ENCODE measurements at places on chromosomes 11 and 22.
A peak's percentile ranks its signal among the peaks of the same experiment; 100 is the strongest.

DNA sequence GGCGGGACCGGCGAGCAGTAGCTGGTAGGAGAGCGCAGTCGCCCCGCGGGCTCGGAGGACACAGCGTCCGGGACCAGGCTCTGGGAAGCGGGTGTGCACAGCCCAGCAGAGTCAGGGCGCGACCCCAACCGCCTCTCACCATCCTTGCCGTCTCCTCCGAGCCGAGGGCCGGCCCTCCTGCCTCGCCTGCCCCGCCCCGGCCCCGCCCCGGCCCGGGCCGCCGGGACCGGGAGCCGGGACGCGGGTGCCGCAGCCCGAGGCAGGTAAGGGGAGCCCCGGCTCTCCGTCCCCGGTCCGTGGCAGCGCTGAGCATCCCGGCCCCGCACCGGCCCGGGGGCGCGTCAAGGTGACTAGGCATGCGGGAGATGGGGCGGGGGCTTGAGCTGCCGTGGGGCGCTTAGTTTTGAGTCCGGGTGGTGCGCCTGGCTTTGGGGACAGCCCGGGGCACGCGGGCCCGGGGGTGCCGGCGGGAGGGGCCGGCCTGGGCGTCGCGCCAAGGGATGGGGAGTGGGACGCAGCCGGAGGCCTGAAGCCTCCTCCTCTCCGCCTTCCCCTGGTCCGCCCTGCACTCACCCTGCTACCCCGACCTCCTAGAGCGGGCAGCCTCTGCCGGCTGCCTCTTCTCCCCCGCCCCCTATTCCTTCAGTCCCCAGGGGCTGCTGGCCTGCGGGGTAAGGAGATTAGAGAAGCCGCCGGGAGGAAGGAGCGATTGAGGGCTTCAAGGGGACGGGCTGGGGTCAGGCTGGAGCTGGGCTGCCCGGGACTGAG lies at the start of gene ABCG4:
ABCG4 (plus strand) TSS at position 35 of the 768 bp plus-strand sequence. CDS start 914 bp downstream, outside the sequence.
- DNase-seq = peak; percentile 12

GRCh38 chr11:33654594-33654993 lies 46.0 kb downstream of the C11orf91 start:
- no peak for DNase-seq

- no peak for DNase-seq
Observed at GRCh38 chr11:67072295-67072694, 15.6 kb downstream of the RHOD start.

GRCh38 chr11:38718049-38718448 lies 2120.0 kb upstream of the RAG2 start:
- DNase-seq = peak; percentile 80

- DNase-seq = no peak
Observed at GRCh38 chr11:62338218-62338617, 970 bp downstream of the ASRGL1 start.

Data from M059J (cell line).